A549 treated with DMSO at 1 μM for 4 hours (cell line): ENCODE measurements at places on chromosomes 2 and 18. TPM values are rescaled to one million over a fixed set of nuclear protein-coding genes. Genes with fewer than 3 reads are reported as not detected.

The SRD5A2 gene
- total RNA-seq: 0.02 to 0.04 TPM (median 0.03 TPM) in 4 of 5 replicates, not detected in the other

The MARCHF7 gene
- 44.4 to 68.1 TPM (median 59.5 TPM) in 5 replicates for total RNA-seq

The COLEC11 gene
- total RNA-seq: 0.38 to 0.70 TPM (median 0.48 TPM) in 5 replicates

The SCG2 gene
- total RNA-seq: 0.94 to 1.5 TPM (median 1.2 TPM) in 5 replicates

The RNU2-63P gene
- total RNA-seq: not detected in 5 replicates

The ATAD2B gene
- total RNA-seq: 6.6 to 8.4 TPM (median 7.3 TPM) in 5 replicates

The C2orf66 gene
- total RNA-seq: 0.05 to 0.17 TPM (median 0.12 TPM) in 4 of 5 replicates, not detected in the other

The ITM2C gene
- 73.2 to 79.9 TPM (median 76.6 TPM) in 5 replicates for total RNA-seq

The NBAS gene
- total RNA-seq: 13.8 to 19.1 TPM (median 17.9 TPM) in 5 replicates

The CAMKMT gene
- total RNA-seq: 4.7 to 6.7 TPM (median 6.2 TPM) in 5 replicates

The LRRFIP1 gene
- total RNA-seq: 77.0 to 105 TPM (median 99.1 TPM) in 5 replicates
